ENCODE measurements at places on chromosomes 3 and 15.

DNA sequence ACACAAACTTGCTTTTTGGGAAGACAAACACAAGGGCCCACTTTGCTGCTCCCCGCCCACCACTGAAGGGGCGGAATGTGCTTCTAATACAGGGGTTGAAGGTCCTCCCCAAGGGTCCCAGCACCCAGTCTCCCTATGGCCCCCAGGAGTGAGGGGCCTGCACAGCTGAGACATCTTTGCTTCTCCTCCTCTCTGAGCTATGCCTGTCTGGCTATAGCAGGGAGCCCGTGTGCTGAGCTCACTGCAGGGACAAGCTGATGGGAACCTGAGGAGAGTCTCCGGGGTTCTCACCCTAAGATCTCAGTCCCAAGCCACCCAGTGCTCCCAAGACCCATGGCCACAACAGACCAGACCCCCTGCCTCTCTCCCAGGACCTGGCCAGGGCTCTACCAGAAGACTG lies 61.1 kb upstream of the ACAN start:
- no peak for DNase-seq

- peak; percentile 61 for DNase-seq
Observed at GRCh38 chr3:39141171-39141995, 12.0 kb downstream of the CSRNP1 start.

- DNase-seq, result no peak
Observed at GRCh38 chr3:84108442-84108971, 850.3 kb upstream of the CADM2 start.

- DNase-seq, result no peak
Observed at GRCh38 chr15:35118960-35119359, 33.9 kb upstream of the NANOGP8 start.

- DNase-seq, result no peak
Observed at GRCh38 chr3:67416703-67417102, 237.7 kb downstream of the SUCLG2 start.

- no peak for DNase-seq
Observed at GRCh38 chr3:135596563-135596962, 369.0 kb upstream of the PPP2R3A start.

DNA sequence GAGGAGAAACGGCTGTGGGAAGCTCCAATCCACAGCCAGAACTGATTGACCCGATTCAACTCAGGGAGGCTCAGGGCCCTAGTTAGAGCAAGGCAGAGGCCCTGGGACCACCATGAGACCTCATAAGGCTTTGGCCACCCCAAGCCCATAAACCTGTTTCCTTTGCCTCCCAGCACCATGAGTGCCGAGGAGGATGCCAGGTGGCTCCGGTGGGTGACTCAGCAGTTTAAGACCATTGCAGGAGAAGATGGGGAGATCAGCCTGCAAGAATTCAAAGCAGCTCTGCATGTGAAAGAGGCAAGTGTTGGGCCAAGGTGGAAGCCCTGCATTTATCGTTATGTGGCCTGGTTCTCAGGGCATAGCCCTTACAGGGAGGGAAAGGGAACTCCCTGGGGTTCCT lies 11.9 kb downstream of the NOX5 start:
- no peak for DNase-seq

- no peak for DNase-seq
Observed at GRCh38 chr3:129323651-129324294, 45.1 kb downstream of the HMCES start.

- no peak for DNase-seq
Observed at GRCh38 chr15:25670025-25670554, 193.0 kb downstream of the ATP10A start.

- DNase-seq, result no peak
Observed at GRCh38 chr3:130800829-130801228, 54.2 kb upstream of the PIK3R4 start.

GRCh38 chr15:37054336-37054735 lies 46.0 kb downstream of the MEIS2 start:
- no peak for DNase-seq

DNA sequence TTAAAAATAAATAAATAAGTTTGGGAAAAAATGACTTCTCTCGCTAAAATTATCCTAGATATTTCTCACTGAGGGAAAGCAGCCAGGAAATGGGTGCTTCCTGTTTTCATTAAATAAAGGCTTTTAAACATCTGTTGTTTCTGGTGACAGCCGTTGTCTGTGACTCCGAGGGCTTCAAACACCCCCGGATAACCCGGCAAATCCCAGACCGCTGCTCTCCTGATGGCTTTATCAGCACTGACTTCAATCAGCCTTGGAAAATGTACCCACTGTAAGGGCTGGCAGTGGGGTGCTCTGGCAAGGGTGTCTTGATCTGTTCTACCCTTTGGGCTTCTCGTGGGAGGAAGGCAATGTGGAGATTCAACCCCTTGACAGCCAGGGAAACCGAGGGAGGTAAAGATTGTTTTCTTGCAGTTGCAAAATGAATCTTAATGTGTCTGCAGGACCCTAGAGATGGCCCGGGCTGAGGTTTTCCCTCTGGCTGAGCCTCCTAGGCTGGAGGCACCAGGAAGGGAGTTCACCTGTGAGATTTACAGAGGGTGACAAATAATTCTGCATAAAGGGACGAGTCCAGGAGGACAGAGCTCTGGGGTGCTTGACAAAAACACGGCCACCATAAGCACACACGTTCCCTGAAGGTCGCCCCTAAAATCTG lies 33.6 kb upstream of the SEC13 start:
- no peak for DNase-seq

- DNase-seq, result no peak
Observed at GRCh38 chr3:130783629-130784028, 37.0 kb upstream of the PIK3R4 start.

DNA sequence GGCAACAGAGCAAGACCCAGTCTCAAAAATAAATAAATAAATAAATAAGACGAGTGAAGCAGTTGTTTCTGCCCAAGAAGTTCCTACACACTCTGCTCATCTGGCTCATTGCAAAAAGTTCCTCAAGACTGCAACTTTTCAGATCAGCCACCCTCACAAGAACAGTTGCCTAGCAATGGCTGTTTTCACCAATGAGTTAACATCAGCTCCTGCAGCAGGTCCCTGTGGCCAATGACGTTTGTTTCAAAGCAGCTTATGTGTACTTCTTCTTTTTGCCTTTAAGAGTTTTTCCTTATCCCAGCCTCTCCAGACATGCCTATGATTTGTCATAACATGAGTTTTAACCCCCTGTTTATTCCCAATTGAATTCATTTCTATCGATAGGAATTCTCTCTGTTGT lies 118.4 kb upstream of the SPRED1 start:
- DNase-seq, result peak; percentile 27

- DNase-seq, result no peak
Observed at GRCh38 chr3:185658504-185658912, 72.4 kb downstream of the SENP2 start.

GRCh38 chr3:61960976-61961375 lies 399.6 kb downstream of the PTPRG start:
- DNase-seq, result no peak

DNA sequence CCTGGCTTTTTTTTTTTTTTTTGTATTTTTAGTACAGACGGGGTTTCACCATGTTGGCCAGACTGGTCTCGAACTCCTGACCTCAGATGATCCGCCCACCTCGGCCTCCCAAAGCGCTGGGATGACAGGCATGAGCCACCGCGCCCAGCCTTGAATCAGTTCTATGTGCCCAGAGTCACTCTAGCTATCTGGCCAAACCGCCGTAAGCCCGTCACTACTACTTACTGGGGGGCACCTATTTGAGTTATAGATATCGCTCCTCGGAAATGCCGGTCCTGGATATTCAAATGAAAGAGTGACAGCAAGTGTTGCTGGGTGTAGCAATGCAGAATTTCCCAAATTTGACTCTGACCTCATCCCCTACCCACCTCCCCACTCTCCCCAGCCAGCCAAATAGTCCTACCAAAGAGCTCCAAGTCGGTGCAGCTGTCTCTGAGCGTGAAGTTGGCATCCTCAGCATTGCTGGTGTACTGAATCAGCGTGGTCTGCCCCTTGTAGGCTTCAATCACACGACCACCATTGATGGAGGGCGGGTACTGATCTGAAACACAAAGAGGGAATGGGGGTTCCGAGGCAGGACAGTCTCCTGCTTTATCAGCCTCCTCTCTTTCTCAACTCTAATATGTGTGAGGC lies 38.1 kb downstream of the MUC20 start:
- no peak for DNase-seq
